Stimulated activated CD4-positive, alpha-beta T cell treated with anti-CD3 and anti-CD28 coated beads, Interleukin-2, amount 100 ng/mL, for 24 hours (primary cell): ENCODE measurements at places on chromosomes 6 and 20.

DNA sequence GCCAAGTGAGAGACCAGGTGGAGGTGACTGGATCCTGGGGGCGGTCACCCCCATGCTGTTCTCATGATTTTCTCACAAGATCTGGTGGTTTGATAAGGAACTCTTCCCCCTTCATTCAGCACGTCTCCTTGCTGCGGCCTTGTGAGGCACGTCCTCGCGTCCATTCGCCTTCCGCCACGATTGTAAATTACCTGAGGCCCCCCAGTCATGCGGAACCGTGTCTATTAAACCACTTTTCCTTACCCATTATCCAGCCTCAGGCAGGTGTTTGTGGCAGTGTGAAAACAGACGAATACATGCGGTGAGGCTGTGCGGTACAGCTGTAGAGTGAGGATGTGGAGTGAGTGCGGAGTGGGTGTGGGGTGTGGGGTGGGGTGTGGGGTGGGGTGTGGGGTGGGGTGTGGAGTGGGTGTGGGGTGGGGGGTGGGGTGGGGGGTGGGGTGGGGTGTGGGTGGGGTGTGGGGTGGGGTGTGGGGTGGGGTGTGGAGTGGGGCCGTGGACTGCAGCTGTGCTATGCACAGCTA, 12.1 kb upstream of the NTSR1 start:
- no peak for DNase-seq

- DNase-seq, result no peak
Measured at GRCh38 chr6:158283304-158283980, 28.8 kb upstream of the TULP4 start.

DNA sequence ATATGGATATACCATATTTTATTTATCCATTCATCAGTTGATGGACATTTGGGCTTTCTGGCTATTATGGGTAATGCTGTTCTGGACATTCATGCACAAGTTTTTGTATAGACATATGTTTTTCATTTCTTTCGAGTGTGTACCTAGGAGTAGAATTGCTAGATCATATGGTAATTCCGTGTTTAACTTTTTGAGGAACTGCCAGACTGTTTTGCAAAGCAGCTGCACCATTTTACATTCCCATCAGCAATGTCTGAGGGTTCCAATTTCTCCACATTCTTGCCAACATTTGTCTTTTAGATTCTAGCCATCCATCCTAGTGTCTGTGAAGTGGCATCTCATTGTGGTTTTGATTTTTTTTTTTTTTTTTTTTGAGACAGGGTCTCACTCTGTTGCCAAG, 20.8 kb downstream of the SRC start:
- no peak for DNase-seq

GRCh38 chr6:105859457-105859856, 226.7 kb upstream of the PRDM1 start:
- DNase-seq, result no peak

GRCh38 chr6:53598265-53598907, 53.5 kb upstream of the GCLC start:
- no peak for DNase-seq

GRCh38 chr6:104612541-104612940, 247.2 kb downstream of the HACE1 start:
- DNase-seq, result no peak

- DNase-seq, result no peak
Measured at GRCh38 chr20:36493051-36493800, 48.1 kb upstream of the MYL9 start.

DNA sequence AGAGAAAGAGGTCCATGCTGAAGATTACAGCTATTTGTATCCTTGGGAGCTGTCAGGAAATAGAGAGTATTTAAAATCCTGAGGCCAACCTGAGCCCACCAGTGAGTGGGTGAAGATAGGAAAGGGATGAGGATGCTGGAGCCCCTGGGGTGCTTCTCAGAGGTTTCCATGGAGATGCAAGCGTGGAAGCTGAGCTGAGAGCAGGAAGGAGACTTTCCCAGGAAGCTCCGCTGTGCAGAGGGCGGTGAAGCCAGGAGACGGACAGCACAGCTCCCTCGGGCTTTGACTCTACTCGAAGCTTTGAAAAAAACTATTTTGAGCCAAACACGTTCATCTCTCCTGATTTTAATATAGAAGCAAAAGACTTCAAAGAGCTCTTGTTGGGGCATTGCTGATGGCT, 222.1 kb downstream of the SMOC2 start:
- DNase-seq, result no peak

- DNase-seq, result no peak
Measured at GRCh38 chr20:24439737-24440387, 29.6 kb upstream of the SYNDIG1 start.

- DNase-seq, result peak; percentile 41
Measured at GRCh38 chr20:63968928-63969760, 586 bp downstream of the ZNF512B start.

- no peak for DNase-seq
Measured at GRCh38 chr20:677957-678356, 2.4 kb upstream of the SCRT2 start.

- DNase-seq, result no peak
Measured at GRCh38 chr6:26477426-26477825, 19.7 kb downstream of the BTN2A1 start.

- DNase-seq, result no peak
Measured at GRCh38 chr6:166803471-166803870, 152.9 kb downstream of the RNASET2 start.

DNA sequence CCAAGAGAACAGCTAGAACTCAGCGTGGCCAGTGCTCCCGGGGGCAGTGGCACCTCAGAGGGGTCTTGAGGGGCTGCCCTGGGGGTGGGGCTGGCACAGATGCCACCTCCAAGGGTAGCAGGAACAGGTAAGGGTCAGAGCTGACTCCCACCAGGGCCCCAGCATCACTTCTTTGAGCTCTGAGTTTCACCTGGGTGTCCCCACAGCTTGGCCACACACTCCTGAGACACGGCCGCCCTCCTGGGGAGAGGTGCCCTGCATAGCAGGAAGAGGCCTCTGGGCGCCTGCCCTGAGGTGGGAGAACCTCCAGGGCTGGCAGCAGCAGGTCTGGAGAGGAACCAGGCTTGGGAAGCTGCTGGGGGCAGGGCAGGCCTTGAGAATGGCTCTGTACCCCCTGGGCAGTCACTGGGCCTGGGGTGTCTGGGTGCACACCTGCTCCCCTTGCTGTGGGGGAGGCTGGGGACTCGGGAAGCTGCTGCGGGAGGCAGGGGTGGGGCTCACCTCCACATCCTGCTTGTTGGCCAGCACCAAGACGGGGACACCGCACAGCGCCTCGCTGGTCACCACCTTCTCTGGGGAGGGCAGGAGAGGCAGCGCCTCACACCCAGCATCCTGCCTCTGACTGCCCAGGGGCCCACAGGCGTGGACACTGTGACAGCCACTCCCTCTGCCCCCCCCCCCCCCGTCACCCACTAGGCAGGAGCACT, 5.0 kb downstream of the TNFRSF6B start:
- DNase-seq, result no peak

- no peak for DNase-seq
Measured at GRCh38 chr6:169366258-169366901, 112.7 kb upstream of the THBS2 start.

DNA sequence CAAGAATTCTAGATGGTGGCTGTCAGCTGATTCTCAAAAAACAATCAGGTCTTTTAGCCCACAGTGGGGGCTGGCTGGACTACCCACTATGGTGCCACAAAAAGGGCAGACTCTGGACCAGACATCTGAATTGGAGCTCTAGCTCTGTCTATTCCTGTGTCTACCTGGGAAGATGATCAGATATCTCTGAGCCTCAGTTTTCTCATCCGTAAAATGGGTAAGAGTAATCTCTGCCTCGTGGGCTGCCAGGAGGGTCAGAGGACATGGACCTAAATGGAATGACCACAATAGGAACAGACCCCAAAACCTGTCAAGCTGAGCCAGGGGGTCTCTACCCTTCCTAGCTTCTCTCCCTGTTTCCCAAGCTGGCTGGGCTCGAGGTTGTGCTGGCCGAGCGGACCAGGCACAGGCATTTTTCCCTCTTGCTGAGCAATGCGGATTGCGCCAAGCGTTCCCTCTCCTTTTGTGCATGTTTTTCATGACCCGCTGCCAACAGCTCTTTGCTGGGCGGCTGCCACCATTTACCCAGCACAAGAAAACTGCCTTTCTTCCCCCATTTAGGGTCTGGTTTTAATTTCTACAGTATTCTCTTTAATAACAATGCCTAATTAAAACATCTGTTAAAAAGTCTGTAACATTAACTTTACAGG, 74.7 kb upstream of the MAFB start:
- no peak for DNase-seq

GRCh38 chr6:83461438-83461837, 30.6 kb upstream of the ME1 start:
- no peak for DNase-seq

GRCh38 chr6:90227213-90227612, 69.4 kb downstream of the BACH2 start:
- no peak for DNase-seq

DNA sequence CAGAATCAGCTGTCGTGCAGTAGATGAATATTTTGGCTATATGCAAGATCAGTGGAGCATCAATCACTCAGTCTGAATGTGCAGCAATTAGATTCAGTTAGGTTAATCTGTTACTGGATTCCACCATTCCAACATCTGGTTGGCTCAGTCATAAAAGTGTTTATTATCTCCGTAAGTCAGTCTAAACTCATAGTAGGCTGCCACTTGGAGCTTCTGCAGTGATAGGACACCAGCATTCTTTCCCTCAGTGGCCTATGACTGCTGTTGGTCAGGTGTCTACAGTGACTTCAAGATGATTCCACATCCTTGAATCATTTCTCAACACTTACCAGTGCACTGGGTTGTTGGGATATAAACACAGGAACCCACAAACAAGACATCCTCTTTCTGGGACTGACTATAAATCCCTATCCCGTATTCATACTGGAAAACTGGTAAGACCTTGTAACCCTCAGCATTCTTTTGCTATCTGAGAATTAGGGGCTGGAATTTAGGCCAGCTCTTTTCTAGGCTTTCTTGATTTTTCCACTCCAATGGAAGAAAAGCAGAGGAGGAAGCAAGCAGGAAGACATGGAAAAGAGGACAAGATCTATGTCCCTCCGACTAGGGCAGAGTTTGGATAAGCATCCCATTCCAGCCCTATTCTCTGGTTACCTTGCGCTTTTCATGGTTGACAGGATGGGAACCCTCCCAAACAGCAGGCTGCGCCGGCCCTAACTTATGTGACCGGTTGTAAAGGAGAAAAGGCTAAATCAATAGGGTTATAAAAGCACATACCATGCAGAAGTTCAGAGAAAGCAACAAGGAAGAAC, 919.6 kb downstream of the KIF16B start:
- no peak for DNase-seq

DNA sequence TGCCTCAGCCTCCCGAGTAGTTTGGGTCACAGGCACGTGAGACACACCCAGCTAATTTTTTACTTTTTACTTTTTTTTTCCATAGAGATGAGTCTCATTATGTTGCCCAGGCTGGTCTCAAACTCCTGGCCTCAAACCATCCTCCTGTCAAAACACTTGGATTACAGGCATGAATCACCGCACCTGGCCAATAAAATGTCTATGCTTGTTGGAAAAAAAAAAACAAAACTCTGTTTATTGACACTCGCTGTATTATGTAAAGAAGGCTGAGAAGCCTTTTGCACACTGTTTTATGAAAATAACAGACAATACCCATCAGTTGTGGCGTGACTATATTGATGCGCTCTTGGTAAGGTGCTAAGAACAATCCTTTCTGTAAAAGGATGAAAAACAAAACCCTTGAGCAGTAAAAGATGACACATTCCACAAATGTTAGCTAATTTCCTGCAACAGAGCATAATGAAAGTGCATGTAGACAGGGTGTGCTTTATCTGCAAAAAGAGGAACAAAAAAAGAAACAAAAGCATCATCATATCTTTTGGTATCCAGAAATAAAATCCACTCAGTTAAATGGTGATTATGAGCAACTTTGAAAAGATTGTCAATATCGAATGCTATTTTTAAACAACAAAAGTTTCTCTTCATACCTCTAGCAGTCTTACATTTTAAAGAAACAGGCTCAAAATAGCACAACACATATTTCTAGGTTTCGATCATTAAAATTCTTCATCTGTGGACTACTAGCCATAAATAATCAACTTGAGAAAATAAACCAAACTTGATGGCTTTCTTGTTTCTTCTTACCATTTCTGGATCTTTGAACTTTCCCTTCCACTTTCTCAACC, 108.3 kb upstream of the PHACTR1 start:
- DNase-seq, result no peak

DNA sequence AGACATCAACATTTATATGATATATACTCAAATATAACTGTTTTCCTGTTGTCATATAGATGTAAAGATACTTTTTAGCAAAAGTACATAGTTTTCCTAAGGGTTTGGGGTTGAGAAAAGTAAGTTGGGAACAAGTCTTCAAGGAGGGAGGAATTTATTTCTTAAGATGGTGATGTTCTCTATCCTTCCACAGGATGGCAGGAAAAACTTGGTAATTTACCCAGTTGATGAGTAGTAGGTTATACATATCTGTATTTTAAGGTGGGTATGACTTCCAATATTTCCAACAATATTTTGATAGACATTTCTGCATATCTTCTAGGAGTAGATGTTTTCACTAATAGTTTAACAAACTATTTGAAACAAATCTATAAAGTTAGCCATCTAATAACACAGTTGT, 254.4 kb downstream of the RIMS1 start:
- no peak for DNase-seq

GRCh38 chr20:42565235-42565995, 624.3 kb downstream of the PTPRT start:
- DNase-seq, result no peak

- DNase-seq, result no peak
Measured at GRCh38 chr6:31586599-31587281, 663 bp downstream of the LST1 start.

- DNase-seq, result no peak
Measured at GRCh38 chr6:92339936-92340640, 1079.3 kb downstream of the EPHA7 start.

- no peak for DNase-seq
Measured at GRCh38 chr6:136534268-136534667, 16.0 kb downstream of the MAP7 start.

DNA sequence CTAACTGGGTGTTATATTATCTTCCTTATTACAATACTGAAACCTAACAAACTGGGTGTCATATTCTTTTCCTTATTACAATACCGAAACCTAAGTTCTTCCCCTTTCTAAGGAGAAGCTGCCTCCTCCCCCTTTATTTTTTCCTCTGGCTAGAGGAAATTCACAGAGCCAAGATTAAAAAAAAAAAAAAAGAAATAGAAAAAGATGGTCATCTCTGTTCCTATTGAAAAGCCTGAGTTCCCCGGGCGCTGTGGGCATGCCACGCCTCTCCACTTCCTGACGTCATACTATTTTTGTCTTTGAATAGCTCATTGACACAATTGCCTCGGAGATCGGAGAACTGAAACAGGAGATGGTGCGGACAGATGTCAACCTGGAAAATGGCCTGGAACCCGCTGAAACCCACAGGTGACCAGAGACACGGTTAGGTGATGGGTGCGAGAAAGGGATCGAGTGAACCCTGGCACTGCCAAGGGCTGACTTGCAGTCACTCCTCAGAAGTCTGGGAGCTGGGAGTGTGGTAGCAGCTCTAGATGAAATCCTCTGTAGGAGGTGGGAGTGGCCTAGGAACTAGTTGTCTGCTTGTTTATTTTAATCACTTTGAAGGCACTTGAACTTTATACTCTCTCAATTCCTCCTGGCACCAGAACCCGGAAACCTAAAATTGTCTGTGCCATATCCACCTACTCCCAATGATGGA, 82.2 kb upstream of the NAA20 start:
- DNase-seq, result no peak
